ENCODE measurements at places on chromosomes 5 and 9. TPM values are rescaled to one million over a fixed set of nuclear protein-coding genes. Genes with fewer than 3 reads are reported as not detected.

DNA sequence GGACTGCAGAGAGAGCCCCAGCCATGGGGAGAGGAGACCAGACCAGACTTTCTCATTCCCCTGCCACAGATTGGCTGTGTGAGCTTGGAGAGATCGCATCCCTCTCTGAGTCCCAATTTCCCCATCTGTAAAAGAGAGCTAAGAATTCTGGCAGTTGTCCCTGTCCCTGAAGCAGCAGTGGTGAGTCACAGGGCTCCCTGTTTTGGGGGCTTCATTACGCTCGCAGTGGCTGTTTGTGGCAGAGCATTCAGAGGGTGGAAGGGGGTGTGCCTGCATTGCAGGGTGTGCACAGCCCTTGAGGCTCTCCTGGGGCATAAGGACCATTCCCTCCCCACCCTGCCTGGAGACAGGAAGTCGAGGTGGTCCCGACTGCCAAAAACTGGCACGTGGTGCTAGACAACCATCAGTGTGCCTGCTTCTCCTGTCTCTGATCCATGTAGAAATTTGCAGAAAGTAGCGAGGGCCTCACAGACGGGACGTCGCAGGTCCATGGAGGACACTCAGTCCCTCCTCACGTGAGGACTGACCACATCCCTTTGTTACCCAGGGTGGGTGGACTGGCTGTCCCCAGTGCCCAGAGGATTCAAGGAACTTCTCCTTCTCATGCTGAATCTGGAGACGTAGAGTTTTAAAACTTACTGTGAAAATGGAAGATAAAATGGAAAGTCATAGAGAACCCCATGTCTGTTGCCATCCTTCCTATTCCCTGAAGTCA lies 35.3 kb downstream of the HRH2 start:
- DNase-seq: no peak

GRCh38 chr5:158635565-158635964 lies 464.2 kb downstream of the EBF1 start:
- no peak for DNase-seq

DNA sequence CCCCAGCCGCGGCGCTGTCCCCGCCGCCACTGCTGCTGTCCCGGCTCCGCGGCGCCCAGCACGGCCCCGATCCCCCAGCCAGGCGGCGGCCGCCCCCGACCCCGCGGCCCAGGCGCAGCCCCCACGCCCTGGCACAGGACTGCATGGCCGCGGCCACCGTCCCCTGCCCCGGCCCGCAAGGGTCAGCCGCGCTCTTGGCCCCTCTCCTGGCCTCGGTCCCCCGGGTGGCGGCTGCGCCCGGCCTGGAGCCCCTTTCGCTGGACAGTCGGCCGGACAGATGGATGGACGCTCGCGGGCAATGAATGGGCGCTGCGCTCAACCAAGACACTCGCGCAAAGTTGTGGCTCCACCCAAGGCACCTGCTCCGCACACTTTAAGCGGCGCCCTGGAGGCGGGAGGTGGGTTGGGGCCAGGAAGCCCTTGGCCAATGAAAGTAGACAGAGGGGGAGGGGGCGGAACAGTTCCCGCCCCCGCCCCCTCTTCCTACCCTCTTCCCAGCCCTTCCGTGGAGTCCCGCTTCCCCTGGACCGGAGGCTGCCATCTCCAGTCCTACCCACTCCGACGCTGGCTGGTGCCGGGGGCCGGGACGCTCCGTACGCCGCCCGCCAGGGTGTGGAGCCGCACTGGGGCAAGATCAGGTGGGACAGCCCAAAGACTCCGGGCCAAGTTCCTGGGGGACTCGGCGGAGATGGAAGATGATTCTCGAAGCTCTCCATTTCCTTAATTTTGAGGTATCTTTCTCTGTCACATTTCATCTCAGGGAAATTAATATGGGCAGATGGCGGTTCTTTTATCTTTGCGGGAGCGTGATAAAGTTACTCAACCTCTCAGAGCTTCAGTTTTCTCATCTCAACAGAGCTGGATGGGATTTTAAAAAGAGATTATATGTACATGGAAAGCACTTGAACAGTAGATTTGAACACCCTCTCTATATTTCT lies at the start of gene GLDC:
Gene GLDC, minus strand, starts transcription at position 375 of the 938 bp plus-strand sequence. Its CDS starts 230 bp downstream, at position 145.
- DNase-seq: peak; percentile 84

- DNase-seq: no peak
Observed at GRCh38 chr5:162752612-162753011, 684.8 kb upstream of the CCNG1 start.

DNA sequence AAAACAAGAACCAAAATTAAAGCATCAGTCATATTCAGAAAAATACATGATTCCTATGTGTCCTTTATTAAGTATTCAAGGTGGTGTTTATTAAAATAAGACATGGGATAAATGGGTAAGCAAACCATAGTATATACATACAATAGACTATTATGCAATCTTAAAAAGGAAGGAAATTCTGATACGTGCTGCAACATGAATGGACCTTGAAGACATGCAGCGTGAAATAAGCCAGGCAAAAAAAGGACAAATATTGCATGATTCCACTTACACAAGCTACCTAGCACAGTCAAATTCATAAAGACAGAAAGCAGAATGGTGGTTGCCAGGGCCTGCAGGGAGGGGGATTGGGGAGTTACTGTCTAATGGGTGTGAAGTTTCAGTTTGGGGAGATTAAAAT lies 127.7 kb downstream of the DMAC1 start:
- DNase-seq: no peak

GRCh38 chr9:9612755-9613154 lies 1000.0 kb downstream of the PTPRD start:
- DNase-seq: no peak

DNA sequence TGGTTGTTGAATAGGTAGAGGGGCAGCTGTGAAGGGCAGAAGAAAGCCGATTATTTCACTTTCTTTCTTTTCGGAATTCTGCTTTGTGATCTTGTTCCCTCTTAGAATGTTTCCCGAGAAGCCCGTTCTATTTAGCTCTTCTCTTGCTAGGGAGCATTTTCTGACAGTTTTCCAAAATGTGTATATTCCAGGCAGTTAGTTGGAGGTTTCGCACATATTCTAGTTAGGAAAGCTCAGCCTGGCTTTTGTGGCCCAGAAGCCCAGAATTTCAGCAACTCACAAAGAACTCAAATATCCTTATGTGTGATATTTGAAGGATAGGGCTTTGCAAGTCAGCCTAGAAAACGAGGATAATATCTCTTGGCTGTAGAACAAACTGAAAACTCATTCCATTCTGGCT lies 461.0 kb upstream of the C9orf72 start:
- no peak for DNase-seq

DNA sequence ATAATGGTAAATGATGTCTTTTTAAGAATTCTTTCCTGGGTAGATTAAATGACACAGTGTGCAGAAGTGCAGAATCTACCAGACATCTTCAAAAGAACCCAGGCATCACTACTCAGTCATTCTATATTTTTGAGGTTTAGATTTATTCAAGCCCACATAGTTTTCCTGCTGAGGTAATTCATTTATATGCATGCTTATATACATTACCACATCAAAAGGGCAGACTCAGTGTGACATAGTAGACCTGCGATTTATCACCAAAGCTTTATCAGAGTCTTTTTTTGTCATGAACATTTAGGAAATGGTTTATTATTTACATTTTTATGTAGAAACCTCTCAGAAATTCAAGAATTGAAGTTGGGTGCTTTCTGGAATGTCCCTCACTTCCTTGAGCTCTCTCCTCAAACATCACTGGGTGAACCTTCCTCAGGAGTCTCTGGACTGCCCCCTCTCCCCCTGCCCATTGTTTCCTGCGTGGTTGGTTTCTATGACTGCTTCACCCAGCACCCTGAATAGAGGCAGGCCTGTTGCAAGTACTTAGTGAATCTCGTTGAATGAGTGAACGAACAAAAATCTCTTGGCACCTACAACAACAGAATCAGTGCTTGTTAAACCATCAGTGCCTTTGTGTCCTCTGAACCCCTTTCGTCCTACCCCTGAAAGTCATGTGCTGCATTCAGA lies 42.5 kb downstream of the ADAMTS16 start:
- DNase-seq: no peak

GRCh38 chr9:90948156-90948555 lies 146.5 kb downstream of the SYK start:
- DNase-seq: no peak

DNA sequence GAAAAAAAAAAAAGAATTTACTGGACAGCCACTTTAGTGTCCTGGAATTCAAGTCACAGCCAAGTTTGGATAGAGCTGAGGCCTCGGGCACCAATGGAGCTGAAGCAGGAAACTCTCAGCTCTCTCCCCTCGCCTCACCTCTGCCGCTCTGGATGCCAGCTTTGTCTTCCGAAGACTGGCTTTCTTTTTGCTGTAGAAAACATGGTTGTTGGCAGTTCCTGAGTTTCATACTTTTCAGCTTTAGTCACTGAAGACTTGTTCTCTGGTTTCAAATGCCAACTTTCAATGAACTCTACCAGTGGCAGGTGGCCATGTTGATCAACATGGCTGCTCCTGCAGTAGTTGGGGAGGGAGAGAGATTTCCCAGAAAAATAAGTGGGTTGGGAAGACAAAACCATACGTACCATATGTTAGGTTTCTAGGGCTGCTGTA lies 142.2 kb downstream of the SNX18 start:
- no peak for DNase-seq

DNA sequence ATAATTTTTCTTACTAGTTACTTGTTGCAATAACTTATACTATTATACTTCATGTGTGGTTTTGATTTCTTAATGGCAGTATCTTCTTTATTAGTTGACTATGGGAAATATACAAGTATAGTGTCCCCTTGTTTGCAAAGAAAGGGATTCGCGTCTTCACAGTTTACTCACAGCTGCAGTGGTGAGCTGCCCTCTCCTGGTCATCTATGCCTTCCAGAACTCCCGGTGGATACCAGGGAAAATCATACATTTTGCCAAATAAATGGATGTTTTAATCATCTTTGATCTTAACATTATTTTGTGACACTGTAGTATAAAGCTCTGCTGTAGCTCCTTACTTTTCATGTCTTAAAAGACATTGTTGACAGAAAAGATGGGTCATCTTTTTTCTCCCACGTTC lies 142.0 kb downstream of the ZCCHC7 start:
- DNase-seq: peak; percentile 35

DNA sequence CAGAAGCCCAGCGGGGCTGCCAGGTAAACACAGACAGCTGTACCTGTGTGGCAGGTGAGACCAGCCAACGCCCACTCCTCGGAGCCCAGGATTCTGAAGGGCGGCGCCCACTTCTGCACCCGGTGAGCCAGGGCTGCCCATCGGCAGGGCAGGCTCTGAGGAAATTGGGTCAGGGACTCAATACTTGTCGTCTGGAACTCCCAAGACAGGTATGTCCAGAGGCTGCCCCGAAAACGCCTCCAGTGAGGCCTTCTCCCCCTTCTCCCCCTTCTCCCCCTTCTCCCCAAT lies 19.8 kb downstream of the GLT6D1 start:
- DNase-seq: no peak

DNA sequence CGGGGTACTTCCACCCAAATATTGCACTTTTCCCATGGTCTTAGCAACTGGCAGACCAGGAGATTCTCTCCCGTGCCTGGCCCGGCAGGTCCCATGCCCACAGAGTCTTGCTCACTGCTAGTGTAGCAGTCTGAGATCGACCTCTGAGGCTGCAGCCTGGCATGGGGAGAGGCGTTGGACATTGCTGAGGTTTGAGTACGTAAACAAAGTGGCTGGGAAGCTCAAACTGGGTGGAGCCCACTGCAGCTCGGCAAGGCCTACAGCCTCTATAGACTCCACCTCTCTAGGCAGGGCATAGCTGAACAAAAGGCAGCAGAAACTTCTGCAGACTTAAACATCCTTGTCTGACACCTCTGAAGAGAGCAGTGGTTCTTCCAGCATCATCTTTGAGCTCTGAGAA lies 40.1 kb upstream of the EBF1 start:
- DNase-seq: no peak

The NEUROG1 gene
- total RNA-seq: not detected

The PCDHGA2 gene
- 0.08 TPM for total RNA-seq

The CDC20B gene
- 0.30 TPM for total RNA-seq

The PCDHGB6 gene
- total RNA-seq: 11.6 TPM

The F2RL1 gene
- total RNA-seq: 210 TPM

The MYMK gene
- total RNA-seq: not detected

The SLC2A6 gene
- 7.3 TPM for total RNA-seq

The PCDHA10 gene
- total RNA-seq: 13.8 TPM

The LRRTM2 gene
- total RNA-seq: 0.16 TPM

The CARTPT gene
- 3.3 TPM for total RNA-seq
